Left kidney (tissue), 8 donors: ENCODE measurements at places on chromosomes 16 and 17. TPM values are rescaled to one million over a fixed set of nuclear protein-coding genes. Genes with fewer than 3 reads are reported as not detected.
A peak's percentile ranks its signal among the peaks of the same experiment; 100 is the strongest.

DNA sequence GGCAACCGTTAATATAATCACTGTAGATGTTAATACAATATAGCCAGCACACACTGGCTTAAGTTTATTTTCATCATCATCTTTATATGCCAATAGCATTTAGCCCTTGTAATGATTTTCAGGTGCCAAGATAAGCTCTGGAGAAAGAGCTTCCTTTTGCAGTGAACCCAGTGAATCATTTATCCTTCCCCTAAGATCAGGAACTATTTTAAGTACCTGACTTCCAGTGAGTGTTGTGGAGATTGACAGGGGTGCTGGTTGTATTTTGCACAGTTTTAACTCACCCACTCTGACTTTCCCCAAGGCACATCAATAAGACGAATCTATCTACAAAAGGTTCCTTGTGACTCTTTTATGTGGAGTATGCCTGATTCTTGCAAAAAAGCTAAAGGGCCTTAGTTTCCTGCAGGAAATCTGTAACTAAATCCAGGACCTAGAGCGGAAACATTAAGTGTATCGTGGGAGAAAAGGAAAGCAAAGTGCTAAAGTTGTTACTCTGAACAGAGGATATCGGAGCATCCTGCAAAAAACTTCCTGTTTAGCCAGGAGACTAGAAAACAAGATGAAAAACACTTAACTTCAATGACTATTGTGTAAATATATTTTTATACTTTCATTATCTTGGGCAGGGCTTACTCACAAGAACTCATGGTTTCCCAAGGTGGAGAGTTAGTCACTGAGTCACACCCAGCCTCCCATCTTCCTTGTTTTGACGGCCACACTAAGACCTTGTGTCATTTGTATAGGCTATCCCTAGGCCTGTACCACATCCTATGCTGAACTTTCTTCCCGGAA lies 183.6 kb downstream of the MAP2K6 start:
- no peak for DNase-seq

GRCh38 chr16:57235128-57236021 lies 9.7 kb upstream of the ARL2BP start:
- no peak for DNase-seq

Gene TBC1D3C
- polyA plus RNA-seq, result not detected

GRCh38 chr17:28478712-28479615 lies 5.5 kb downstream of the SLC13A2 start:
- no peak for DNase-seq

DNA sequence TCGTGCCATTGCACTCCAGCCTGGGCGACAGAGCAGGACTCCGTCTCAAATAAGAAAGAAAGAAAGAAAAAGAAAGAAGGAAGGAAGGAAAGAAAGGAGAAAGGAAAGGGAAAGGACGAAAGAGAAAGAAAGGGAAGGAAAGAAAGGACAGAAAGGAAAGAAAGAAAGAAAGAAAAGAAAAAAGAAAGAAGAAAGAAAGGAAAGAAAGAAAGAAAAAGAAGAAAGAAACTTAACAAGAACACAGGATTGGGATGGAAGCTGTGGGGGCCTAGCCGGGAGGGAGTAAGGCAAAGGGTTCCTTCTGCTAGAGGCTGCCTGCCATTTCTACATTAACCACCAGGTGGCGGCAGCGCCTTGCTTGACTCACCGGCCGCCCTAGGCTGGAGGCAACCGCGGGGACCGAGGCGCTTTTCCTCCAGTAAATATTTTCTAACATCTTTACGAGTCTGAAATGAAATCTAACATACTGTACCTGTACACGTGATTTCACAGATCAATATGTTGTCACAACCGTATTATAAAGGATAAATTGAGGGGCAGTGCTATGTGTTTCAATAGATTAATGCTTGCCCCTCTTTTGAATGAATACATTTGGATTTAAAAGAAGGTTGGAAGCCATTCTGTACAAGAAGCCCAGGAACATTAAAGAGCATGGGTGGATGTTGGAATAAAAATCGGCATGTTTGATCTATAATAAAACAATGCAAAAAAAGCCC lies 6.1 kb downstream of the GJD3 start:
- DNase-seq, result peak; percentile 86

GRCh38 chr16:4828567-4829321 lies 18.3 kb downstream of the GLYR1 start:
- no peak for DNase-seq

GRCh38 chr17:80710714-80711302 lies 166.2 kb downstream of the RPTOR start:
- DNase-seq, result no peak

DNA sequence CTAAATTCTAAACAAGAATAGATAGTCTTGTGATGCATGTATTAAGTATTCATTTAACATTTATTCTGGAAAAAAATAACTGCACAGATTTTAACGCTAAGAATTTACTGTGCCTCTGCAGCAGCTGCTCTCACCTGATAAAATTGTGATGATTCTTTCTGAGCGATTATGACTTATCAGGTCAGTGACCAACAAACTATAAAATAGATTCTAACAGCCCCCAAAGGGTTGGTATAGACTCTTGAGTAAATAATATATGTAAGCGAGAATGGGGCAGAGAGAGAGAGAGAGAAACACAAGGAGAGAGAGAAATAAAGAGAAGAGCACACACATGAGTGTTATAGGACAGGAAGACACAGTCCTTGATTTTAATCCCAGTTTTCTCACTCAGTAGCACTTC lies 144.4 kb downstream of the SNX11 start:
- DNase-seq, result no peak
